ENCODE measurements at places on chromosomes 1 and 21. TPM values are rescaled to one million over a fixed set of nuclear protein-coding genes. Genes with fewer than 3 reads are reported as not detected.

GRCh38 chr1:57857809-57858208, 433.9 kb upstream of the DAB1 start:
- no peak for DNase-seq

DNA sequence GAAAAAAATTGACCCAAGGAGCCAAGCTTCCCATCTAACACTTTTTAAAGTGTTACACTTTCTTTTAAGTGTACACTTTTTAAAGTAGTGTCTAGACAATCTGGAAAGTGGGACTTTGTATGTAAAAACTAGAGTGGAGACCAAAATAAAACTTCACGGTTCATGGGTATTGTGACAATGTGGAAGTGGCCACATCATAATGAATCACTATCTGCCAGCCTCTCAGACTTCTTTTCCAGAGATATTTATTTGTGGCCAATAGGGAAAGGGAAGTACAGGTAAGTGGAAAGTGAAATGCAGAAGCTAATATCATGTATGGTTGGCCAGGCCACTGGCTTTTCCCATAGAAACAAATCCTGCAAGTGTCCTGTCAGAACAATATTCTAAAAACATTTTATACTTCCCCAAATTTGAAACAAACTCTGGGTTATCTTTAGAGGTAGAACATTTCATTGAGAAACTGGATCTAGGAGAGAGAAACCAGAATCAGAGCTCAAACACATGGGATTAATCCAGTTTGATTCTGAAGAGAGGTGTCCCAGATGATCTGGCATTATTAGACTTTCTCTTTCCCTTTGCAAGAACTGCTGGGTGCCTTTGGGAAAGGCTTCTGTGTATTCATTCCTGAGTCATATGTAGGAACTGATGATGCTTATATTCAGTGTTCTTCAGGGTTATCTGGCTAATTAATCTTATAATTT, 2.0 kb downstream of the TNFSF18 start:
- DNase-seq: no peak

The AMY1A gene
- polyA plus RNA-seq: not detected

DNA sequence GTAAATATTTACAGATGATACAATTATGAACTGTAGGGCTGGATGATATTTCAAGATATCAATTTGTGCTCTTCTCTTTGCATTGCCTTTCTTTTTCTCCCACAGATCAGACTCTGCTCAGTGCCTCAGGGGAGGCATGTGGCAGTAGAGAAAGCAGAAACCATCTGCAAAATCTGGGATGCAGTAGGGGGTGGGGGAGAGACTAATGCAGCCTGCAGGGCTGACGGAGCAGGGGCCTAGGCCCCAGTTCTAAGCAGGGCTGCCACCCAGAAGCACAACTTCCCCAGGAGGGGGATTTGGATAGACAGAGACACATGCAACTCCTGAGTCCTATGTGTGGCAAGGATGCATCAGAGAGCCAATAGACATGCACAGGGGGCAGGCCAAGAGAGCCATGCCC, 511.6 kb downstream of the SMYD3 start:
- DNase-seq: no peak

DNA sequence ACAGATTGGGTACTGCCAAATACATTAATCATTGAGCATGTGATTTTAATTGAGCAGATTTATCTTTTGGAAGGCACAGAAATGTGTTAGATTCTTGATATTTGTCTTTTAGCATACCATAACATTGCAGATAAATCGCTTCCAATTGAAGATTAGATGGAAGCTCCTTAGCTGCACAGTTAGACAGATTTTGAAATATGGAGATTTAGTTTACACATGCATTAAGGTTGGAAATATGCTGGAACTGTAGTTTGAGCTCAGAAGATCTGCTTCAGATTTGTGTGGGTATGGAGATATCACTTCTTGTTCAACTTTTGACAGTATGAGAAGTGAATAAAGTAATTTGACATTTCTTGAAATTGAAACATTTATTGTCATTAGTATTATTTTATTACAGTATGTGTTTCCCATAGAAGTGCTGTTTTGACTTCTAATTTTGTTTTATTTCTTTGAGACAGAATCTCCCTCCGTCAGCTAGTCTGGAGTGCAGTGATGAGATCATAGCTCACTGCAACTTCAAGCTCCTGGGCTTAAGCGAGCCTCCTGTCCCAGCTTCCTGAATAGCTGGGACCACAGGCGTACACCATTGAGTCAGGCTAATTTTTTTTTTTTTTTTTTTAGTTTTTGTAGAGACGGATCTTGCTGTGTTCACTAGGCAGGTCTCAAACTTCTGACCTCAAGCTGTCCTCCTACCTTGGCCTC, 29.1 kb downstream of the THRAP3 start:
- DNase-seq: no peak

- no peak for DNase-seq
Observed at GRCh38 chr1:201369209-201369608, 8.3 kb downstream of the TNNT2 start.

GRCh38 chr1:201876148-201876818, 12.4 kb upstream of the SHISA4 start:
- DNase-seq: no peak

DNA sequence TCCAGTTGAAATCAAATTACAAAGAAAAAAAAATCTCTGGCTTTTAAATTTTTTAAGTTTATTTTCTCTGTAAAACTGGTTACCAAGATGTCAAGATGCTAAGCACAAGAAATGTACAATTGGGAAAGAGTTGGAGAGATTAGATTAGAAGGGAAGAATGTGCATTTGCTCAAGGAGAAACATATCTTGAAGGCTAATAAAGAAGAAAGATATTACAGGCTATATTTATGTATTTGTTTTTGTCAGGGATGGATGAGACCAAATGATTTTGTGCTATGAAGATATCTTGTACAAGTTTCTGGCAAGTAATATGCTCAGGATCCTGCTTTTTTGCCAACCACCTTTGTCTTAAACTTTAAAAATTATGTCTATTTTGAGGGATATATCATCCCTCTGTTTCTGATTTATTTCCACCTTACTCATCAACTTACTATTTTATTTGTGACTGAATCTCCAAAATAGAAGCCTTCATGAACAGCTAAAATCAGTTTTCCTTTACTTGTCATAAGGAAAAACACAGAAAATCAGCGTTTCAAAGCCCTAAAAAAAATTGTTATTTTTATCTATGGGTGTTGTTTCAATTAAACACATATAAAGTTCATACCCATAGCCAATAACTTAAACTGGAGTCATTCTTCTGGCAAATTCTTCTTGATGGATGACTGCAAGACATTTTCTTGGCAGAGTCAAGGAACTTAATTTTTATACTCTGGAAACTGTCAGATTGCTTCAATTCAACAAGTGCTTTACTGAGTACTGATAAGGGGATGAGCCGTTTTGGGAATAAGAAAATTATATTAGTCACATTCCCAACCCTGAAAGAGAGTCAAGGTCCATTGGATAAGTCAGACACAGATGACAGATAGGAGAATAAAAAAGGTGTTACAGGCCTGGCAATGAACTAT, 141.8 kb downstream of the CTH start:
- peak; percentile 17 for DNase-seq

- DNase-seq: no peak
Observed at GRCh38 chr1:226575739-226576378, 27.3 kb downstream of the STUM start.

DNA sequence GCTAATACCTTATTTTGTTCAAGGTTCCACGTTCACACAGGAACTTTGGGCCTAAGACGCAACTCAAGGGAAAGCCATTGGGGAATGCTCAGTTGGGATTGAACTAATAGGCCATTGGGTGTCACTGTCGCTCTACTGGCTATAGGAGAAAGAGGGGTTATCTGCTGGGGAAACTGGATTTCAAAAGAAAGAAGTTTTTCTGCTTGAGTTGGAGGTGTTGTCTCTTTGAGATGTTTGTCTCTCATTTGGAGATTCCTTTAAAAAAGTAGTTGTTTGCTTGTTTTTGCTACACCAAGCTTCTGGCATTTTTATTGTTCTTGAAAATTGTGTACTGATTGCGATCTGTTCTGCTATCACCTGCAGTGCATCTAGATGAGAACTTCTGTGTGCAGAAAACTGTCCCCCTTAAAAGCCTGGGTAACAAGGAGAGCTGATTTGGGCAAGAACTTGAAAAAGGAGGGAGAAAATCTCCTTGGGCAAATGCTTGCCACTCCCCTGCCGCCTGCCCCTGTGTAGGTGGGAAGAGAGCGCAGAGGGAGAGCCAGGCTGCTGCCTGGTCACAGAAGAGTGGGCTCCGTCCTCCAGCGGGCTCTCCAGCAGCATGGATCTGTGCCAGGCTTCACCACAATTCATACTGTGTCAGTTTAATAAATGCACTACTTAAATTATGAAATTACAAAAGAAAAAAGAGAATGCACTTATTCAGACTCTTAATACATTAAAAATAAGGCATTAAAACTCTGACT, 39.9 kb downstream of the PEX14 start:
- no peak for DNase-seq

The OR1C1 gene
- polyA plus RNA-seq: not detected

The RSPH1 gene
- 0.20 TPM for polyA plus RNA-seq

The OR2L13 gene
- polyA plus RNA-seq: not detected

GRCh38 chr1:218259800-218260199, 25.3 kb upstream of the RRP15 start:
- DNase-seq: no peak

The DMBX1 gene
- polyA plus RNA-seq: not detected

The CDK18 gene
- polyA plus RNA-seq: 8.1 TPM

DNA sequence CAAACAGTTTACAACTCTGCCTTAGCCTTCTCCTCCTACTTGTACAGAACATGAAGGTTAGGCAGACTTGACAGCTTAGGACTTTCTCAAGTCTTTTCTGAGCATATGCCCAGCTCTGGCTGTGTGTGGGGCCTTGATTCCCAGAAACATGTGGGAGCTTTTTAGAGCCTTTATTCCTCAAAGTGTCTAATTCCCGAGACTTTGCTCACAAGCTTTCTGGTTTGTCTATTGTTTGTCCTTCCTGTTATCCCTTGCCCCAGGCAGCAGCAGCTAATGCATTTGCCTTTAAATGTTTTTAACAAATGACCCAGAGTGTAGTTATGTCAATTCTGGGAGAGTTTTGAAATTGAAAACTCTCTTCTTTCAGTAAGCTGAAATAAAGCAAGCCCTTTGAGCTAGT, 29.2 kb downstream of the ST7L start:
- DNase-seq: no peak

The IVL gene
- polyA plus RNA-seq: not detected

DNA sequence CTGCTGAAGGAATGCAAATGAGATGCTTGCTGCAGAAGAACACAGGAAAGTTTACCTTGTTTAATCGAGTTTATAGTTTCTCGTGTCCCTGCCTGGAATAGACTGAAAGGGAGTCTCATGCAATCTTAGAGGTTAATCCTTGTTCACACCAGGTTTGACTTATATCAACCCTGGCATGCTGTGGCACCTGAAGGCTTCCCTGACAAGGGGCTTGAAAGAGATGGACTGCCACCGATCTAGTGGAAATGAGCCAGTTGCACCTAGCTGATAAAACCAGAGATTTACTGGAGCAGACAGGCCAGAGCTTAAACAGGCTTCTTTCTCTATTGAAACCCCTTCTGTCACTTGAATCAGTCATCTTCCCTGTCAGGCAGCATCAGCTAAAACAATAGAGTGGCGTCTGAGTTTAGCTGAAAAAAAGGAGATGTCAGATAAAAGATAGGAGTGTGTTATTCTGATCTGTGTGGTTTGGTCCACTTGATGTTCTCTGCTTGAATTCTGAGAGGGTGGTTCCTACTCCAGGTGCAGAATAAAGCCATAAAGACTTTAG, 349.7 kb downstream of the RWDD3 start:
- DNase-seq: no peak

DNA sequence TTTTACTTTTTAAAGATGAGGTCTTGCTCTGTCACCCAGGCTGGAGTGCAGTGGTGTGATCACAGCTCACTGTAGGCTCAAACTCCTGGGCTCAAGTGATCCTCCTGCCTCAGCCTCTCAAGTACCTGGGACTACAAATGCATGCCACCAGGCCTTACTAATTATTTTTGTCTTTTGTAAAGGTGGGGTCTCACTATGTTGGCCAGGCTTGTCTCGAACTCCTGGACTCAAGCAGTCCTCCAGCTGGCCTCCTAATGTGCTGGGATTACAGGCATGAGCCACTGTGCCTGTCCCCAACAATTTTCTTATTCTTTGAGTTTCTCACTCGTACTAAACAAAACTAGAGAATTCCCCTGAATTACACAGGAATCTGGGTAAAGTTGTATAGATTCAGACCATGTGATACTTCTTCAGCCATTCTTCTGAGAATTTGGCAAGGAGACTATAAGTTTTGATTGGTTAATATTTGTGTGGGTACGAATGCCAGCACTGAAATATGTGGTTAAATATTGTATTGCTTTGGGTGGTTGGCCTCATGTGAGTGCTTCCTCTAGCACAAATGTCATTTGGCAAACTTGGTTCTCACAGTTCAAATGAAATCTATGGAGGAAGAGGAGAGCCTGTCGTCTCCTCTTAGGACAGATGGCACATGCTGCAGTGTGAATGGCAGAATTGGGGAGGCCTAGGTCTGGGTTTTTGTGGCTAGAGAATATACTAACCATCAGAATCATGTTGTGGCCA, 104.9 kb downstream of the RUNX1 start:
- DNase-seq: no peak

DNA sequence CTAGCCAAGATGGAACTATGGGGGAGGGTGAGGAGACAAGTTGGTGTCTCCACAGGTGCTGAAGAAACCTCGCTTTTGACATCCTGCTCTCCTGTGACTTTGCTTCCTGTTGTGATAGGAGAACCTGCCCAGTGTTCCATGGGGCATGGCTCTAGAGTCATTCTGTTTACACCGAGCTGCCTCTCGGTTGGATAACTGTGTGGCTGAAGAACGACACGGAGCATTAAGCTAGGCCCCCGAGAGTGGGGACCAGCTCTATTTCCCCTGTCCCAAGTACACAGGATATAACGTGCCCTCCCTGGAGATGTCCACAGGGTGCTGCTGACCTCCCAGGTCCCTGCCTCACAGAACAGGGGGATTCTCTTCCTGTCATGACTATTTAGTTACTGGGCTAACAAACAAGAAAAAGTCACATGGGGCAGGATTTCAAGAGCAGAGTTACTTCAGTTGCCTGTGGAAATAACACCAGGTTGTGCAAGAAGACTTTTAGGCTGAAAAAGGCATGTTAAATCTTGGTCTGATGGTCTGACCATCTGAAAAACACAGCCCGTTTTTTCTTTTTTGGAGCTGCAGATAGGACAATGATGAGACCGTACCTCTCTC, 29.4 kb upstream of the PPP2R5A start:
- DNase-seq: no peak

The ITLN2 gene
- polyA plus RNA-seq: not detected

DNA sequence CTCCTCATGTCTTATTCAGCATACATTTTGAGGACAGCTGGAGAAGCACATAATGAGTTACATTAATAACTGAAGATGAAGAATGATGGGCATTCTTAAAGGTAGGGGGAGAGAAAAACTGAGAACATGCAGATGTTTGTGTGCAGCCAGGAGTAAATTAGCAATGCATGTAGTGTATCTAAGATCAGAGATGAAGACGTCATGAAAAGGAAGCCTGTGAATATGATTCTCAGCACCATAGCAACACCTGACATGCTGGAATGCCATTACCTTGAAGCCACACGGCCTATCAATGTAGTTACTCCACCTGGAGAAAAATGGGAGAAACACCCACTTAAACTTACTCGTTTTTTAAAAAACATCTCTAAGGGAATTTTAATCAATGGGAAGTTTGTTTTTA, 607.1 kb downstream of the PTPRC start:
- no peak for DNase-seq

The UBXN10 gene
- 0.15 TPM for polyA plus RNA-seq
